Fibroblast of skin of right quadriceps (primary cell): ENCODE measurements at places on chromosomes 4 and X.

DNA sequence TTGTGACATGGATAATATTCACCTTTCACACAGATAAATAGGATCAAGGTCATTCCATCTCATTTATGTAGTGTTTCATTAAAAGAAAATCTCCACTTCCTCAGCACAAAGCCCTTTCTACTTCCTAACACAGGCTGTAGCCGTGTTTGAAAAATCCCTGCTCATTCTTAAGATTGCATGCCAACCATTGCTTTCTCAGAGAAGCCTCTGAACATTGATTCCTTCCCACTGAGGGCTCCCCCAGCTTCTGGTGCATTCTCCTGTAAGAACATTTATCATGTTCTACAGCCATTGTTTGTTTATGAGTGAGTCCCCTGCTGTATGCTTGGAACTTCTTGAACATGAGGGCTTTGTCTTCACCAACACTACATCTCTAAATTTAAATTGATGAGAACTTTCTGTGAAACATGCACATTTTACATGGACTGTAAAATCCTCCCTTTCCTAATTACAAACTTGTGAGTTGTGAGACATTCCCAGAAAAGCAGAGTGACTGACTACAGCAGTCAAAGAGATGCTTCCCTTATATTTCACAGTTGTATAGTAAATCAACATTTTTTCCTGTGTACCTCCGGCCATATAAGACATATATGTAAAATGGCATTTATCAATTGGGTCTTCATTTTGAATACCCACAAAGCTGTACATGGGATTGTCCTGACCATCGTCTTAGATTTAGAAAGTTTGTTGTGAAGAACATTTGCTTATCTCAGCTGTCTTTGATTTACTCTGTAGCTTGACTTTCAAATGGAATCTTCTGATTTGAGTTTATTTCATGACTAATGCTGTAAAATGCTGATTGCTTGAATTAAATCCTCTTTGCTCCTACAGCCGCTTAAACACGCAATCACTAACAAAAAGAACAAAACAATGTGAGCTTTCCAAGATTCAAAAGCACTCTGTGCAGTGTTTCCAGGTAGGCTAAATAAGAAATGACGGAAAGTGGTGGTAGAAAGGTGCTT, 600.5 kb upstream of the SLIT2 start:
- peak; percentile 2 for DNase-seq

DNA sequence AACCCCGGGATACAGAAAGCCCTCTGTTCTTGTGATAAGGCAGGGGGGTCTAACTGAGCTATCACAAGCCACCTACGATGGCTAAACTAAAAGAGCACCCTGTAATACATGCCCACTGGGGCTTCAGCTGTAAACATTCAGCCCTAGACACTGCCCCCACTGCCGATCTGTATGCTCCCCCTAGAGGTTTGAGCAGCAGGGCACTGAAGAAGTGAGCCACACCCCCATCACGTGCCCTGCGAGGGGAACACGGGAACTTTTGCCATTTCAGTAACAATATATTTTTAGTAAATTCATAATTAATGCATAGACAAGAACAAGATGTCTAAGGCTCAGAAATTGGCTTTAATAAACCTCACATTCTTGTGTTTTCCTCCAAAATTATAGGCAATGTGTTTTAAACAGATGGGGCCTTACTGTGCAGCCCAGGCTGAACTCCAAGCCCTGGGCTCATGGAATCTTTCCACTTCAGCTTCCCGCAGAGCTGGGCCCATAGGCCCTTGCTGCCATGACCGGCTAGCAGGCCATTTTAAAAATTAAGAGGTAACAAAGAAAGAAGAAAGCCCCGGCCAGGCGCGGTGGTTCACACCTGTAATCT, 235.3 kb upstream of the SFRP2 start:
- DNase-seq = no peak

DNA sequence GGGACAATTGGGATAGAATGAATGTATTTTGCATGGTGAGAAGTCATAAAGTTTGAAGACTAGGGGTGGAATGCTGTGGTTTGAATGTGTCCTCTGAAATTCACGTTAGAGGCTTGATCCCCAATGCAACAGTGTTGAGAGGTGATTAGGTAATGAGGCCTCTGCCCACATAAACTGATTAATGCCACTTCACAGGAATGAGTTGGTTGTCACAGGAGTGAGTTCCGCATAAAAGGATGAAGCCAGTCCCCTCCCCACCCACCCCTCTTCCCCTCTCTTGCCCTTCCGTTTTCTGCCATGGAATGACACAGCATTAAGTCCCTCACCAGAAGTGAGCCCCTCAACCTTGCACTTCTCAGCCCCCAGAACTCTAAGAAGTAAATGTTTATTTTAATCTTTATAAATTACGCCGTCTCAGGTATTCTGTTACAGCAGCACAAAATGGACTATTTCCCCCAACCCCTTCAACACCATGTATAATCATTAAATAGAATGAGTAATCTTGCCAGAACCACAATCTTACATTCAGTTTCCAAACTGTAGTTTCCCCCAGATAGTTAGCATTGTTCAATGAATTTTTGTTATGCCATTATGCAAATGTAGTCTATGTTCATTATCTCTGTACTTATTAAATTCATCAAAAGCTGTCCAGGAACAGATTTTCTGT, 5.5 kb upstream of the MMAA start:
- no peak for DNase-seq

- no peak for DNase-seq
These were observed 224.2 kb downstream of the RCHY1 start for GRCh38 chr4:75289914-75290582.

GRCh38 chr4:180058691-180059215, 2184.4 kb upstream of the TENM3 start:
- peak; percentile 43 for DNase-seq

DNA sequence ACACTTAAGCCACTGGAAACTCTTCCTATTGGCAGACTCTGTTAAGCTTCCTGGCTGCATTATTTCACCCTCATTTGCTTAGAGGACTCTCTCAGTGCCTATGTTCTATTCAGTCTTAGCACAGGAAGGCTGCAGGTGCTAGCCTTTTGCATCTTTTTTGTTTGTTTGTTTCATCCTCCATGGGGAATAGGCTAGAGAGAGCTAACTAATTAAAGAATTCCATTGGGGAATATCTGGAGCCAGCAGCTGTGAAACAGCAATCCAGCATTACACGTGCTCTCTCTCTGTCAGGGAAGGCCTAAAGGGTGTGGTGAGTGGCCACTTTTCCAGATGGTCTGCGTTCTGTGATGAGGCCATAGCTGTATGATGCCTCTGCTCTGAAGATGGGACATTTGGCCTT, 633.6 kb downstream of the SPRY1 start:
- no peak for DNase-seq

- no peak for DNase-seq
These were observed 188.4 kb upstream of the VEGFC start for GRCh38 chr4:176981074-176981473.

- DNase-seq = no peak
These were observed 23.3 kb downstream of the RNF150 start for GRCh38 chr4:141109983-141110382.
